ENCODE measurements at places on chromosomes 6 and 20.

GRCh38 chr20:10602221-10602871, 71.5 kb downstream of the JAG1 start:
- DNase-seq: no peak

GRCh38 chr6:46204880-46205650, 34.3 kb upstream of the ENPP5 start:
- no peak for DNase-seq

DNA sequence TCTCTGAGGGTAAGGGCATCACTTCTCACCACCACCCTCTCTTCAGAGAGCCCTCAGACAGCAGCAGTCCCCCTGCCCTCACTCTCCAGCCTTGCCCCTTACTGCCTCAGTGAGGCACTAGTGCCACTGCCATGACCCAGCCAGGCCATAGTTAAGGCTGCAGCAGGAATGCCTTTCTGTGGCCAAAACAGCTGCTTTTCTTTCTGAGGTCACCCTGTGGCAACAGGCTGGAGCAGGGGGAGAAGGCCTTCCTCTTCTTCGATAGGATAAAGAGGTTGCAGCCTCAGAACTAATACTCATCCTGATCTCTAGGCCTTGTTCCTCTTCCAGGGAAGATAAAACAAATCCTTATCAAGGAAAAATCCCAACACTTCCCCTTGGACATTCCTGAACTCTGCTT, 56.8 kb upstream of the ECI2 start:
- no peak for DNase-seq

DNA sequence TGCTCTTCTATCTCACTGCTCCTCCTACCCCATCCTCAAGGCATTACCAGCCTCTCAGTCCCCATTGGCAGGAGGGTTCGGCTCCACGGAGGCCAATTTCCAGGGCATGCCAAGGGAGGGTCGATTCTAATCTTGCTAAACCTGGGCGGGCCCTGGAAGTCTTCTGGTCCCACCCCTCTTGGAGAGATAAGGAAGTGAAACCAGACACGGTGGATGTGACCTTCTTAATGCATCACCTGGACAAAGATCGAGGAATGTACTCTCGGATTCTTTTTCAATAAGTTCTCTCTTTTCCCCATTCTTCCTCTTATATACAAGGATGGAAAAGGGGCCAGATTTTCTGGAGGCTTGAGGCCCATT, 112.2 kb upstream of the ARMC2 start:
- no peak for DNase-seq

- DNase-seq: peak; percentile 91
Measured at GRCh38 chr6:41733707-41734665, 1.4 kb downstream of the TFEB start.

DNA sequence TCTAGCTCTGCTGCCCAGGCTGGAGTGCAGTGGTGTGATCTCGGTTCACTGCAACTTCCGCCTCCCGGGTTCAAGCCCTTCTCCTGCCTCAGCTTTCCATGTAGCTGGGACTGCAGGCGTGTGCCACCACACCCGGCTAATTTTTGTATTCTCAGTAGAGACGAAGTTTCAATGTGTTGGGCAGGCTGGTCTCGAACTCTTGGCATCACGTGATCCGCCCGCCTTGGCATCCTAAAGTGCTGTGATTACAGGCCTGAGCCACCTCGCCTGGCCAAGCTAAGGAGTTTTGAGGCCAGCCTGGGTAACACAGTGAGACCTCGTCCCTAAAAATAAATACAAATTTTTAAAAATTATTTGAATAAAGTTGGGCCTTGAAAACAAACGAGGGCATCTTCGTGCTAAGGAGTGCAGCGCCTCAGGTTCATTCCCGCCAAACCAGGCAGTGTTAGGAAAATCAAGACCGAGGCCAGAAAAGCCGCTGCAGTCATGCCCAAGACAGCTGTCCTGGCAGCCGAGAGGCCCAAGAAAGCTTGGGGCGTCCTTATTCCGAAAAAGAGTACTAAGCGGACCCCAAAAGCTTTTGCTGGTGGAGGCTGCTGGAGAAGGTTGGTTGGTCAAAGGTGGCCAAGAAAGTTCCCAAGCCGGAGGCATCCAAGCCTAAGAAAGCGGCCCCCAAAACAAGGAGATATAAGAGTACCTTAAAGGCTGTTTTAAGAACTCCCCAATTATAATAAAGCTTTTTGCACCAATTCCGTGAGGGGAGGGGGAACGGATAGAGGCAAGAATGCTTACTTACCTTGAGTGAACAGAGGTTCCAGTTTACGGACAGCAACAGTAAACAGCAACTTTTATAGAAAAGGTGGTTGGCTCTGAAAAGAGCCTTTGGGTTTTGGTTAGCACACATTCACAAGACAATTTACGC, 109.0 kb downstream of the HFE start:
- DNase-seq: no peak

- no peak for DNase-seq
Measured at GRCh38 chr20:63826753-63827152, 4.3 kb downstream of the ZBTB46 start.

DNA sequence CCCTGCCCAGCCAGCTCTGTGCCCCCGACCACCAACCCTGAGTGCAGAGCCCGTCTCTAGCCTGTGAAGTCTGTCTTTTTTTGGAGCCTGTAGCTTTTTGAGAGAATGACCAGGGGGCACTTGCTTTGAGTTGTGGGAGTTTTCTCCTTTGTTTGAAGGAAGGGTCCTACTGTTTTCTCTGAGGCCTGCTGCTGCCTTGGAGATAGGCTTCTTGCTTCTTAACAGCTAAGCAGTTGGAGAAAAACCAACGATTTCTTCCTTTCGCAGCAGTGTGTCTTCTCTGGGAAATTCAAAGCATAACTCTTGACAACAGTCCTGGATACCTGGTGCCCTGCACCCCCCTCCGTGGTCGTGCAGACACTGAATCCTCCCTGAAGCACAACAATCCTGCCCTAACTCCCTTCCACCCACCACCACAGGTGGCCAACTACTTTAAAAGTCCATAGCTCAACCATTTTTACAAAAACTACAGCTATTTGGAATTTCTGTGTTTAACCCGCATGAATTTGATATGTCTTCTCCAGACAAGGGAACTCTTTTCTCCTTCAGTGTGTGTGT, 61.0 kb downstream of the FAM50B start:
- DNase-seq: no peak

DNA sequence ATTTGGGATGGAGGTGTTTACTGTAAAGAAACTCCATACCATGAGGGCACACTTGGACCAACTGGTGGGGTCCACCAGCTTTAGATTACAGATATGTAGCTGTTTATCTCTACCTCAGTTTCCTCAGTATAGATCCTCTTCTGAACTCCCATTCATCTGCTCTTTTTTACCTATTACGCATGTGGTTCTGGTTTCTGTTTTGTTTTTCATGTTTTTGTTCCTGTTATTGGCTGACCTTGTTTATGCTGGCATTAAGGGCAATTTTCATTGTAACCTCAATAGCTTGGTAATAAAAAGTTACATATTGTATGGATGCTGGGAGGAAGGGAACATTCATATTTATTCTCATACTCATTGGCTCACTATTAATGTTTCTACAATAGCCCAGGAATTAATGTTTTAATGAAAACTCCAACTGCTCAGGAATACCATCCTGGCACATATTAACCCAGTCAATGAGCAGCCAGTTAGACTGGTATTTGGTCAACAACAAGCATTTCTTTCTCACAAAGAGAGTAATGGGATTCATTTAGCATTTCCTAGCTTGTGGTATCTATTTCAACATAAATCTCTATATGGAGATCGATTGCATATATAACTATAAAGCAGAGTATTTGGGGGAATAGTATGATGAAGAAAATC, 83.8 kb upstream of the FAM184A start:
- DNase-seq: no peak

- DNase-seq: no peak
Measured at GRCh38 chr6:90463359-90463758, 123.5 kb downstream of the MAP3K7 start.

GRCh38 chr20:47233333-47234188, 122.9 kb downstream of the ZMYND8 start:
- no peak for DNase-seq

- DNase-seq: no peak
Measured at GRCh38 chr6:81969814-81970213, 217.3 kb upstream of the TENT5A start.

- DNase-seq: no peak
Measured at GRCh38 chr6:161644521-161644920, 370.7 kb upstream of the AGPAT4 start.

GRCh38 chr6:151390851-151391470, 398 bp downstream of the ZBTB2 start:
- peak; percentile 64 for DNase-seq

GRCh38 chr6:135267085-135267484, 86.0 kb downstream of the MYB start:
- DNase-seq: no peak

DNA sequence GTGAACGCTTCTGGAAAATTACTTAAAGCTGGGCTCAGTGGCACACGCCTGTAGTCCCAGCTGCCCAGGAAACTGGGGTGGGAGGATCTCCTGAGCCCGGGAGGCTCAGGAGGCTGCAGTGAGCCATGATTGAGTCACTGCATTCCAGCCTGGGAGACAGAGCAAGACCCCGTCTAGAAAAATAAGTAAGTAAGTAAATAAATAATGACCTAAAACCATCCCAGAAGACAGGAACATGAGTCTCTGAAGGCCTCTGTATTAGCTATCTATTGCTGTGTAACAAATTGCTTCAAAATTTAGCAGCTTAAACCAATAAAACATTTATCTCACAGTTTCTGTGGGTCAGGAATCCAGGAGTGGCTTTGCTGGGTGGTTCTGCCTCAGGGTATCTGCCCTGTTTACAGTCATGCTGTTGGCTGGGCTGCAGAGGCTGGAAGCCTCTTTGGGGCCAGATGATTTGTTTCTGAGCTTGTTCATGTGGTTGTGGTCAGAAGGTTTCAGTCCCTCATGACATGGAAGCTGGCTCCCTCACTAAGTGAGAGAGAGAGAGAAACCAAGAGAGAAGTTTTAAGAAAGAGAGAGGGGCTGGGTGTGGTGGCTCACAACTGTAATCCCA, 48.4 kb upstream of the NCOA3 start:
- DNase-seq: no peak

DNA sequence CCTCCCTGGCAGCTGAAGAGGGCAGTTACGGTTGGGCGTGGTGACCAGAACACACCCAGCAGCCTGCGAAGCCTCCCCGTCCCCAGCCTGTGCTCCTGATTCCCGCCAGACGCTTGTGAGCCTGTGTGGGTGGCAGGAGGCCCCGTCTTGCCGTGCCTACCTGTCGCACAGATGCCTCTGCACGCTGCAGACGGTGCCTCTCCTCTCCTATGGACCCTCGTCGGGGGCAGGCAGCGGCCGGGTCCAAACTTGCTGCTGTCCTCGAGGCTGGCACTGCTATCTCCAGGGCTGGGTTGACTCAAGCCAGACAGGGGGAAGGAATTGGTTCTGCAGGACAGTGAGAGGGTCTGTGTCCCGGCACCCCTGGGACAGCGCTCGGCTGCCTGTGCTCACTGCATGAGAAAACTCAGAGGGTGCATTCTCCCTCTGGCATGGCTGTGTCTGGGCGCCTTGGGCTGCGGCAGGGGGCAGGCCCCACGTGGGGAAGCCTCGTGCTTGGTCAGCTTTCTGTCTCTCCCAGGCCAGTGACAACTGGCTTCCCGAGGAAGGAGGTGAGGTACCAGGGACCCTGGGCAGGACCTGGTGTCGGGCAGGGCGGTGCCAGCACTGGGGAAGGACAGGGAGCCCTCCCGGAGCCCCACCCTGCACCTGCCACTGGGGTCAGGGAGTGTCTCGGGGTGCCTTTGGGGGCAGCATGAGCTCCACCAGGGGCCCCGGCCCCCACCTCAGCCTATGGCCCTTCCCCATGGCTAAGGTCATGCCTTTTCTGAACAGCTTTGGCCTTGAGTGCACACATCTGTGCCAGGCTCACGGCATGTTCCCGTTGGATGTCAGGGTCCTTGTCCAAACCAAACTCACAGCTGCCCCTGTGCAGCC, 127.5 kb downstream of the TAF4 start:
- no peak for DNase-seq

- no peak for DNase-seq
Measured at GRCh38 chr6:168265827-168266815, 53.5 kb downstream of the DACT2 start.

GRCh38 chr20:62165762-62166399, 16.9 kb upstream of the MTG2 start:
- no peak for DNase-seq

DNA sequence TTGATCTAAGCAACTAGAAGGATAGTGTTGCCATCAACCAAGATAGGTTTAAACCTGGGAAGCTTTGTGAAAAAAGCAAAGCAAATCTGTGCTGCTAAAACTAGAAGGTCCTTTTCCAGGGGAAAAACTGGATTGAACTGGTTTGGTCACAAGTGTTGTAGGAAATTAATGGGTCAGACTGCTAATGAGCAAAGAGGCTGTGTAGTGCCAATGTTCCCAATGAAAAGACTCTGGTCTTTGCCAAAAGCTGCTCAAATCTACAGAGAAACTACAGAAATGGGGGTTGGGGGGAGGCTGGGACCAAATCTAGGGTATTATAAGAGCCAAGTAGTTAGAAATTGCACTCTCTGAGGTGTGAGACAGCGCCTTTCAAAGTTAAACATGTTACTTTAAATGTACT, 85.0 kb downstream of the PLCG1 start:
- peak; percentile 56 for DNase-seq

- DNase-seq: no peak
Measured at GRCh38 chr6:145074805-145075204, 660.5 kb downstream of the EPM2A start.

GRCh38 chr6:46160102-46160501, 10.7 kb downstream of the ENPP5 start:
- no peak for DNase-seq

DNA sequence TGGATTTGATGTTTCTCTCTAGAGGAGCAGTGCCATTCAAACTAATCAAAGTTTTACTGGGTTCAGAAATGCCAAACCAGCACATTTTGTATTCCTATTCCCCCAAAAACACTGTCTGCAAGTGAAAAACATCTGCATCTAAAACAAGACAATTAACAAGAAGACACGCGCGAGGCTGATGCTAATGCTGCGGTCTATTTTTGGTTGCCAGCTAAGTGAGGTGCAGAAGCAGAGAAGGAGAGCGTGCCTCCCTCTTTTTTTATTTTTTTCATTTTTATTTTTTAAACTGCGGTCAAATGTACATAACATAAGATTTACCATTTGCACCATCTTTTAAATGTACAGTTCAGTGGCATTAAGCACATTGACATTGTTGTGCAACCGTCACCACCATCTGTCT, 641.1 kb downstream of the DHX35 start:
- DNase-seq: no peak

GRCh38 chr20:62739581-62740285, 31.1 kb downstream of the NTSR1 start:
- DNase-seq: no peak

DNA sequence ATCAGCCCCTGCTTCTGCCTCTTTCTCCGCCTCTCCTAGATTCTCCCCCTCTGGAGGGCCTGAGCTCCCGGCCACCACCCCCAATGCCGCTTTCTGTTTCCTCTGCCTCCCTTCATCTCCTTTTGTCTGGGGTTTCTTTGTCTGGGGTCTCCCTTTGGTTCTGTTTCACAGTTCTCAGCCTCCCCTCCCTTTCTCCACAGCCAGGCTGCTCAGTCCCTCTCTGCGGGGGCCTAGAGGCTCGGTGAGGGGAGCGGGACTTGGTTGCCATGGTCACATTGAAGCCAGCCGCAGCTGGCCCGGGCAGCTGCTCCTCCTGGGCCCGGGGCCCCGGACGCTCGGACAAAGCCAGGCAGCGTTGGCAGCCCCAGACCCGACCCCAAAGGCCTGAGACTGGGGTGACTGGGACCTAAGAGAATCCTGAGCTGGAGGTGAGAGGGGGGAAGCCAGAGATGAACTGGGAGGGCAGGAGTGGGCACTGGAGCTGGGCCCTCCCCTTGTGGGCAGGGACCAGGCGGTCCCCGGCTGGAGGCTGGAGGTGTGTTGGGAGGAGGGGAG, 3.5 kb upstream of the DDR1 start:
- DNase-seq: peak; percentile 35

GRCh38 chr6:170260686-170261085, 30.2 kb downstream of the DLL1 start:
- no peak for DNase-seq

Measured in C1 segment of cervical spinal cord (tissue), 14 donors.